Stimulated activated CD8-positive, alpha-beta memory T cell treated with anti-CD3 and anti-CD28 coated beads, Interleukin-7, amount 100 ng/mL, for 1 hour (primary cell): ENCODE measurements at places on chromosomes 5 and 9.

GRCh38 chr5:14665101-14665822 is 744 bp downstream of the OTULIN start:
- no peak for DNase-seq

DNA sequence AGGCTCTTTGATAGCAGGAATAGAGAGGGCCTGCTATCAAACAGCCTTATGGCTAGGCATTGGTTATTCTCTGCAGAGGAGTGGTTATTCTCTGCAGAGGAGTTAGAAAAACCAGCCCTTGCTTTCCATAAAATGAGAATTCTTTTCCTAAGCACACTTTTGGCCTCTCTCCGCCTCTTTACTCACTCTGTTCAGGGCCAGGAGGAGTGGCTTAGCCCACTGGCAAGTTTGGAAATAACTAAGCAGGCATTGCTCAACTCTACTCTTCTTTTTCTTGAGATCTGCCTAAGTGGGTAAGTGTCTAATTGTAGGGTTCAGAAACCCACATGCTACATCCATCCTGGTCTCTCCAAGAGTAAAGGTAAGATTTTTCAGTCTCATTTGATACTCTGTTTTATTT is 341.7 kb downstream of the KIAA0825 start:
- no peak for DNase-seq

DNA sequence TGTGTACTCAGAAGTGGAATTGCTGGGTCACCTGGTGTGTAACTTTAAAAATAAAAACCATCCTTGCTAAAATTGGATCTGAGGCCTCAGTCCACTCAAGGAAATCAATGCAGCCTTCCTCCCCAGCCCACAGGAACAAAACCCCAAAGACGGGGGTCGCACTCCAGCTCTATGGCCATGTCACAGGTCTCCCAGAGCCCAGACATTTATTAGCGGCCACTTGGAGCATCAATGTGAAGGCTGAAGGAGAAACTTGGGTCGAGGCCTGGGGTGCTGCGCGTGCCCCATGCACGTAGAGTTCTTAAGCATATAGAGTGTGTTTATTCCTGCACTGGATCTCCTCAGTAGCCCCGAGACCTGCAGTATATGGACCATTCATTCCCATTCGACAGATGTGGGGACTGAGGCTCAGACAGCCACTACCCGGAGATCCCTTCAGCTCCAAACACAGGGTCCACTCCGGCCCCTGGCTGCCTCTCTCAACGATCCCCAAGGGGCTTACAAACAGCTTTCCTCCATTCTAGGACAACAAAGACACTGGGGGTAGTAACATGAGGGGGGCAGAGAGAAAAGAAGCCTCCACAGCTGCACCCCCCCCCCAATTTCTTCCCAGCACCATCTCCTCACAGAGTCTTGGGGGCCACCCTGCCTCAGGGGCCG is 14.3 kb upstream of the OLFM1 start:
- DNase-seq = no peak

DNA sequence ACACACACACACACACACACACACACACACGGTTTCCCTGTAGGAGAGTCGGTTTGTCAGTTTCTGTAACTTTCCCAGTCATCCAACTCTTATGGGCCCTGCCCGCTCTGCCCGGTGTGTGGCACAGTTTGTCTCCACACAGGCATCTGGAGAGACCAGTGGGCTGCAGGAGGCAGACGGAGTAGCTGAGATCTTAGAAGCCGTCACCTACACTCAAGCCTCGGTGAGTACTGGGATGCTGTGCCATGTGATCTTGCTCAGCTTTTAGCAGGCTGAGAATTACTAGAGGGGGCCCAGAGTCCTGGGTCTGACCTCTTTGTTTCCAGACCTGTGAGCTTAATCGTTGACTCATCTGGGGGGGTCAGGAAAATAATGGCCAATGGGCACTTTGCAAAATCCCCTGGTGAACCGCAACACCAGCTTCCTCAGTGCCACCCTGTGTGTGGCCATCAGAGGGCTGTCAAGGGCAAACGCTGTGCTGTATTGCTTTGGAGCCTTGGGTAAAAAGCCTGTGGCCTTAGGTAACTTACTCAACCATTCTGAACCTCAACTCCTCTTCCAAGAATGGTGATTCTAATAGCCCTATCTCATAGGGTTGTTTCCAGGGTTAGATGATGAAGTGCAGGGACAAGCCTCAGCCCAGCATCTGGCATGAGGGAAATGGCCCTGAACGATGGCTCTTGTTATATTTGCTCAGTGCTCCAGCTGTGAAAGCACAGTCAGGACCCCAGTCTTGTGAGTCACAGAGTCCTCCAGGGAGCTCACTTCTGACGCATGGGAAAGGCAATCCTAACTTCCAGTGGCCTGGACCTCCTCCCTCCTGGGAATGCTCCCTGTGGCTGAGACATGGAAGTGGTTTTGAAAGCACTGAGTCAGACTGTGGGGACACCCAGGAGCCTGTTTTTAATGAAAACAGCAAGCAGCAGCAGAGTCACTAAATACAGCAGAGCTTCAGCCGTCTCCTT is 45.6 kb downstream of the COL15A1 start:
- no peak for DNase-seq

DNA sequence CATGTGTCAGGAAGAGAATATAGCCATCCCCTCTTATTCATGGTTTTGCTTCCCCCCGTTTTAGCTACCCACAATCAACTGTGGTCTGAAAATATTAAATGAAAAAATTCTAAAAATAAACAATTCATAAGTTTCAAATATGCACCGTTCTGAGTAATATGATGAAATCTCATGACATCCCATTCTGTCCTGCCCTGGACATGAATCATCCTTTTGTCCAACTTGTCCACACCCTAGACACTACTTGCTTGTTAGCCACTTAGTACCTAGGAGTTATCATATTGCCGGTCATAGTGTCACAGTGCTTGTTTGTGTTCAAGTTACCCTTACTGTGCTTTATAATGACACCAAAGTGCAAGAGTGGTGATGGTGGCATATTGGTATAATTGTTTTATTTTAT is 113.5 kb downstream of the CAAP1 start:
- no peak for DNase-seq

GRCh38 chr5:33850100-33850594 is 41.6 kb downstream of the ADAMTS12 start:
- DNase-seq = no peak

- DNase-seq = no peak
Observed at GRCh38 chr5:102596113-102596512, 97.3 kb upstream of the SLCO6A1 start.

- DNase-seq = no peak
Observed at GRCh38 chr5:55497712-55498111, 37.1 kb downstream of the PLPP1 start.

- DNase-seq = no peak
Observed at GRCh38 chr9:97594381-97594921, 38.7 kb downstream of the TSTD2 start.

GRCh38 chr5:72107901-72108201 is 576 bp downstream of the MAP1B start:
- DNase-seq = no peak

DNA sequence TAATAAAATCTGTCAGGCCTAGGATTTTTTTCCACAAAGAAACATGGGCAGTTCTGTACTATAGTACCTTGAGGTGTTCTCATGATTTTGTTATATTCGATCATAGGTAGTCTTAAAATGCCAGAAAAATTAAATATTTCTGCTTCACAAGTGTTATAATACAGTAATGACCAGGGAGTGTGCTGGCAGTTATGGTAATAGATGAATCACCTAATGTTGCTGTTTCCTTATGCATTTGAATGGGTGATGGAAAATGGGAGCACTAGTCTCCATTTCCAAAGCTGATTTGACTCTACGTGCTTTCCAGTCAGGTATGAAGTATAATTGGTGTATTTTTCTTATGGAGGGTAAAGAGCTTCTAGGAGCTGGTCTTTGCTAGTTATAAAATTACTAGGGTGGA is 23.8 kb downstream of the OGN start:
- DNase-seq = no peak

GRCh38 chr9:79591458-79591857 is 19.7 kb downstream of the TLE4 start:
- DNase-seq = no peak
